Progenitor cell of endocrine pancreas (in vitro differentiated cells): ENCODE measurements at places on chromosomes 1 and 21.

DNA sequence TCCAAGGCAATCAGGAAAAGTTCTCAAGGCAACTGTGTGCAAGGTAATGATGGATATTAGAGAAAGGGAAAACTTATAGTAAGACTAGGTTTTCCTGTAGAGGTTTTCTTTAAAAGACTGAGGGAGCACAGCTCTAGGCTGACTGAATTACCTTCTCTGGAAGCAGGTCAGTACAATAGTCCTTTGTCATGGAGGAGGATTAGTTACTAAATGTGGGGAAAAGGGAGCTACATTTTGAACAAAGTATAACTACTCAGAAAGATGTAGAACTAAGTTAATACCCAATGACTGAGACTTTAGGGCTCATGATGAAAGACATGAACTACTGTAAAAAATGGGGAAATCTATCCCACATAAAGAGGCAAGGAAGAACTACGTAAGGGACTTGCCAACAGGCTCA is 148.6 kb upstream of the HP1BP3 start:
- DNase-seq, result no peak

DNA sequence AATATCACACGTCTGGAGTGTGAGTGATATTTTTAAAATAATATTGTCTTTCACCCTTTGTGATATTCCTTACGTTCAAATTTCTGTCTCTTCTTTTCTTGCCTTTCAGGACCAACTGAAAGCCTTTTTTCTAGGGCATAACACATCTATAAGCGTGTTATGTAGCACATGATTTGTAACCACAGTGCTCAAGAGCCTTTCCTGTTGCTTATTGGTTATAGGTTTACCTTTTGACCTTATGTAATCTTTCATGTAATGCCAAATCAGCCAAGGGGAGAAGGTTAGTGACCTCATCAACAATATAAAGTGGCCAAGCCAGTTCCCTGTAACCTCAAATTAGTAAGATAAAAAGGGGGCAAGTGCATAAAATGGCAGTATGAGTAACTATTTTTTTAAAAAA is 480.2 kb downstream of the AMY1C start:
- DNase-seq, result no peak

DNA sequence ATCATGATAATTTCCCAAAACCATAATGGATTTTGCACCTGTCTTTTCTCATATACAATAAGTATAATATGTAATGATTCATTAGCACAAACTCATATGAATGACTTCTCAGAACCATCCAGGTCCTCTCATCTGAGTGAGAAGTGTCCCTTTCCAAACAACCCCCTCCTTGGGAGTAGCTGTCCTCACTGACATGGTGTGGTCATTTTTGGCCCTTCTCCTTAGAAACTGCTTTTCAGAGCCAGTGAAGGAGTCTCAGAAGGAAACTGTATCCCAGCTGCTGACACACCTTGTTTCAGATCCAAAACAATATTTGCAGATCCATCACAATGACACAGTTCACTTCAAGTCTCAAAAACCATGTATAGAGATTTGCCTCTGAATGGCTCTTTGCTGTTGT is 95.5 kb downstream of the MIS18A start:
- no peak for DNase-seq

DNA sequence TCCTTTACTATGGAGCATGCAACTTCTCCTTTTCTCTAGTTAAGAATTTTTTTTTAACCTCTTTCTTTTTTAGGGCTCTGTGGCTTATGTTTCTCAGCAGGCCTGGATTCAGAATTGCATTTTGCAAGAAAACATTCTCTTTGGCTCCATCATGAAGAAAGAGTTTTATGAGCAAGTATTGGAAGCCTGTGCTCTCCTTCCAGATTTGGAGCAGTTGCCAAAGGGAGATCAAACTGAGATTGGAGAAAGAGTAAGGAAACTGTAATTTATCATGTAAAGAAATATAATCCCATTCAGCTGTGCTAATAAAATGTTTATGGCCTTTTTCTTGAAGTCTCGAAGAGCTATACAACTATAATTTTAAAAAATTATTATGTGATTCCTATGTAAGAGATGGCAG is 70.1 kb downstream of the HSPA13 start:
- DNase-seq, result no peak

GRCh38 chr1:25442178-25442577 is 11.5 kb downstream of the MACO1 start:
- DNase-seq, result no peak

DNA sequence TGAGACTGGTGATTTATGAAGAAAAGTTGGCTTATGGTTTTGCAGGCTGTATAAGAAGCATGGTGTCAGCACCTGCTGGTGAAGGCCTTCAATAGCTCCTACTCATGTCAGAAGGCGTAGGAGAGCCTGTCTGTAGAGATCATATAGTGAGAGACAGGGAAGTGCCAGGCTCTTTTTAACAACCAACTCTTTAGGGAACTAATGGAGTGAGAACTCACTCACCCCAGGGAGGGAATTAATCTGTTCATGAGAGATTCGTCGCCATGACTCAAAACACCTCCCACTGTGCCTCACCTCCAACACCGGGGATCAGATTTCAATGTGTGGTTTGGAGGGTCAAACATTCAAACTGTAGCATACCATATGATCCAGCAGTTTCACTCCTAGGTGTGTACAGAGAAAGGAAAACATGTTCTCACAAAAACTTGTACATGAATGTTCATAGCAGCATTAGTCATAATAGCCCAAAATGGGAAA is 72.6 kb downstream of the TTC3 start:
- DNase-seq, result no peak
